Mesothelial cell of epicardium (in vitro differentiated cells): ENCODE measurements at places on chromosomes 16 and 17. TPM values are rescaled to one million over a fixed set of nuclear protein-coding genes. Genes with fewer than 3 reads are reported as not detected.
A peak's percentile ranks its signal among the peaks of the same experiment; 100 is the strongest.

TBKBP1 gene
- 49.8 to 53.9 TPM (median 52.7 TPM) in 3 replicates for total RNA-seq

MSLN gene
- total RNA-seq = 5.0 to 5.8 TPM (median 5.7 TPM) in 3 replicates

RTN4RL1 gene
- 0.20 to 0.23 TPM (median 0.22 TPM) in 3 replicates for total RNA-seq

SLC12A3 gene
- not detected in 3 replicates for total RNA-seq

ACE gene
- total RNA-seq = 2.4 to 2.9 TPM (median 2.6 TPM) in 3 replicates

IL21R gene
- total RNA-seq = 0.09 to 0.22 TPM (median 0.13 TPM) in 3 replicates

ABCC11 gene
- 0.18 to 0.60 TPM (median 0.47 TPM) in 3 replicates for total RNA-seq

ADAMTS18 gene
- total RNA-seq = 7.4 to 9.1 TPM (median 7.9 TPM) in 3 replicates

TNP2 gene
- total RNA-seq = not detected in 3 replicates

CLEC18A gene
- 2.2 to 2.4 TPM (median 2.4 TPM) in 3 replicates for total RNA-seq

GPT2 gene
- 28.0 to 35.0 TPM (median 30.6 TPM) in 3 replicates for total RNA-seq

KRTAP4-5 gene
- not detected in 3 replicates for total RNA-seq

GRCh38 chr17:48225725-48226567 is 118.4 kb downstream of the SNX11 start:
- H3K4me1 ChIP-seq = peaks cover 18% of the 10 kb centered on the region
- no peak for DNase-seq
- no peak overlapping the region for H3K4me3 ChIP-seq
- no peaks in the 10 kb centered on the region for H3K36me3 ChIP-seq

DNA sequence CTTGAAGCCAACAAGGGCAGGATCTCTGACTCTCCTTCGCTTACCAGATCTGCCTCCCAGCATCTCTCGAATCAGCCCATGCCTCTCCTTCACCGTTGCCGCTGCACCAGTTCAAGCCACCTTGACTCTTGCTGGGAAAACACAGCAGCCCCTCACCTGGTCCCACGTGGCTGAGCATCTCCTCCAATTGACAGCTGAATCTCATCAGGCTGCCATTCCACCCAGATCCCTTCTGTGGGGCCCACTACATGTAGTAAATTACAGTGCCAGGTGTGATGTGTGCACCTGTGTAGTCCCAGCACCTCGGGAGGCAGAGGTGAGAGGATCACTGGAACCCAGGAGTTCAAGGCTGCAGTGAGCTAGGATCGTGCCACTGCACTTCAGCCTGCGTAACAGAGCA is 37.8 kb upstream of the C16orf78 start:
- no peak for DNase-seq
- H3K36me3 ChIP-seq = no peaks in the 10 kb centered on the region
- H3K4me3 ChIP-seq = no peak overlapping the region
- no peaks in the 10 kb centered on the region for H3K4me1 ChIP-seq
- no peak overlapping the region for H3K27ac ChIP-seq
- peaks cover 27% of the 10 kb centered on the region for H3K27me3 ChIP-seq

DNA sequence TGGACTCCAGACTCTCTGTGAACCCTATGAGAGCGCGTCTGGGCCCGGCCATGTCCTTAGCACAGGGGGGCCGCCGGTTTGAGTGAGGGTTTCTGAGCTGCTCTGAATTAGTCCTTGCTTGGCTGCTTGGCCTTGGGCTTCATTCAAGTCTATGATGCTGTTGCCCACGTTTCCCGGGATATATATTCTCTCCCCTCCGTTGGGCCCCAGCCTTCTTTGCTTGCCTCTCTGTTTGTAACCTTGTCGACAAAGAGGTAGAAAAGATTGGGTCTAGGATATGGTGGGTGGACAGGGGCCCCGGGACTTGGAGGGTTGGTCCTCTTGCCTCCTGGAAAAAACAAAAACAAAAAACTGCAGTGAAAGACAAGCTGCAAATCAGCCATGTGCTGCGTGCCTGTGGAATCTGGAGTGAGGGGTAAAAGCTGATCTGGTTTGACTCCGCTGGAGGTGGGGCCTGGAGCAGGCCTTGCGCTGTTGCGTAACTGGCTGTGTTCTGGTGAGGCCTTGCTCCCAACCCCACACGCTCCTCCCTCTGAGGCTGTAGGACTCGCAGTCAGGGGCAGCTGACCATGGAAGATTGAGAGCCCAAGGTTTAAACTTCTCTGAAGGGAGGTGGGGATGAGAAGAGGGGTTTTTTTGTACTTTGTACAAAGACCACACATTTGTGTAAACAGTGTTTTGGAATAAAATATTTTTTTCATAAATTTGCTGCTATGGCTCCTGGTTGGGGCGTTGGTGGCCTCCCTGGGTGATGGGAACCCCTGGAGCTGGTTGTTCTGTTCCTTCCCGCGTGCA is 23.1 kb downstream of the STAT5A start:
- peaks cover 13% of the 10 kb centered on the region for H3K36me3 ChIP-seq
- peaks cover 31% of the 10 kb centered on the region for H3K4me1 ChIP-seq
- peak overlapping the region; percentile 97 for H3K27ac ChIP-seq

DNA sequence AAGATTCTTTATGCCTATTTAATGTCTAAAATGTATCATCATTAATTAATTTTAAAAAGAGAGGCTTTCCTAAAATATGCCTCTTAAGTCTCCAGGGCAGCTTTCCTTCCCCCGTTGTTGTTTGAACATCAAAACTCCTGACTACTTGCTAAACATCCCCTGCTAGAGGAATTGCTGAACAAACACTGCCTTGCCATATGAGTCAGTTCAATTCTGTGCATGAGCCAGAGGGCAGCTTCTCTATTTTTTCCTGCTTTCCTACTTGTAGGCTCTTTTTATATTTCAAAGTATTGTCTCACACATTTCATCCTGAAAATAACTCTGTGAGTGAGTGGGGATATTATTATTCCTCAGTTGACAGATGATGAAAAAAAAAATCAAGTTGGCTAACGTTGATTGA is 143.4 kb downstream of the HS3ST4 start:
- no peak for DNase-seq
- H3K27me3 ChIP-seq = no peaks in the 10 kb centered on the region
- H3K4me1 ChIP-seq = peaks cover 12% of the 10 kb centered on the region
- H3K4me3 ChIP-seq = no peak overlapping the region
- no peaks in the 10 kb centered on the region for H3K36me3 ChIP-seq

- H3K27me3 ChIP-seq = peaks cover 25% of the 10 kb centered on the region
- no peak for DNase-seq
- no peaks in the 10 kb centered on the region for H3K36me3 ChIP-seq
- H3K27ac ChIP-seq = no peak overlapping the region
Measured at GRCh38 chr17:45965812-45966211, 33.2 kb upstream of the STH start.

GRCh38 chr17:81334391-81334901 is 39.3 kb upstream of the SLC38A10 start:
- H3K36me3 ChIP-seq = no peaks in the 10 kb centered on the region
- no peak overlapping the region for H3K27ac ChIP-seq
- no peak overlapping the region for H3K4me3 ChIP-seq
- peaks cover 47% of the 10 kb centered on the region for H3K4me1 ChIP-seq
- no peaks in the 10 kb centered on the region for H3K27me3 ChIP-seq

DNA sequence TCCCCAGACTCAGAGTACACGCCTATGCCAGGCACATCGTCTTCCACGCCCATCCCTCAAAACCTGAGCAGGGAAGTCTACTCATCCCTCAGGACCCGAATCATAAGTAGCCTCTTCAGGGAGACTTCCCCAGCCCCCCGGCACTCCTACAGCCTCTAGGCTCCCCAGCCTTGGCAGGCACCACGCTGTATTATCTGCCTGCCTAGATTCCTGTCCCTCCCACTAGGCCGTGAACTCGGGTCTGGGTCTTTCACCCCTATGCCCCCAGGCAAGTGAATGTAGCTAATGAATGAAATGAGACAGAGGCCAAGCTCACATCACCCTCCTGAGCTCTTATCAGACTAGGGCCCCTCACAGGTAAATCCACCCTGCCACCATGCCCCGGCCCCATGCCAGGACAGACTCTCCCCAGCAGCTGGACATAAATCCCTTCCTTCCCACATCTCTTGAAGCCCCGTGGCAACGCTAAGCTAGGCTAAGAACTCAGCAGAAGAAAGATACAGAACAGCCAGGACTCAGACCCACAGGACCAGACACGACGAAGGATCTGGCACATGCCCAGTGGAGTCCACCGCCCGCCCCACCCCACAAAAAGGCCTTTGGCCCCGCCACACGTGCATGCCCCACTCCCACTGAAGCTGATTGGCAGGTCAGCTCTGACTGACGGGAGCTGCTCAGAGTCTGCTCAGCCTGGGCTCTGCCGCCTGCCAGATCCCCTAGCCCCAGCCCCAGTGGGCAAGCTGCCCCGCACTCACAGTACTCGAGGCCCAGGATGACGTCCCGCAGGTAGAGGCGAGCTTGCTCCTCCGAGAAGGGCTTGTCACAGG is 13.0 kb downstream of the CAMKK1 start:
- H3K4me3 ChIP-seq = no peak overlapping the region
- no peak for DNase-seq
- H3K36me3 ChIP-seq = peaks cover 8% of the 10 kb centered on the region
- H3K27ac ChIP-seq = peak overlapping the region; percentile 72
- peaks cover 10% of the 10 kb centered on the region for H3K4me1 ChIP-seq

GRCh38 chr16:14362774-14363371 is 267.2 kb downstream of the PARN start:
- H3K27me3 ChIP-seq = peaks cover 38% of the 10 kb centered on the region
- no peak overlapping the region for H3K4me3 ChIP-seq
- DNase-seq = no peak

- no peak for DNase-seq
- H3K4me1 ChIP-seq = peaks cover 23% of the 10 kb centered on the region
- peaks cover 2% of the 10 kb centered on the region for H3K27me3 ChIP-seq
- no peak overlapping the region for H3K27ac ChIP-seq
- no peaks in the 10 kb centered on the region for H3K36me3 ChIP-seq
Measured at GRCh38 chr17:55319933-55320593, 55.3 kb downstream of the HLF start.

GRCh38 chr17:79720705-79721292 is 9.9 kb upstream of the ENPP7 start:
- DNase-seq = no peak
- no peak overlapping the region for H3K4me3 ChIP-seq
- peaks cover 6% of the 10 kb centered on the region for H3K4me1 ChIP-seq
- H3K36me3 ChIP-seq = no peaks in the 10 kb centered on the region
- H3K27me3 ChIP-seq = peaks cover 16% of the 10 kb centered on the region
- no peak overlapping the region for H3K27ac ChIP-seq

DNA sequence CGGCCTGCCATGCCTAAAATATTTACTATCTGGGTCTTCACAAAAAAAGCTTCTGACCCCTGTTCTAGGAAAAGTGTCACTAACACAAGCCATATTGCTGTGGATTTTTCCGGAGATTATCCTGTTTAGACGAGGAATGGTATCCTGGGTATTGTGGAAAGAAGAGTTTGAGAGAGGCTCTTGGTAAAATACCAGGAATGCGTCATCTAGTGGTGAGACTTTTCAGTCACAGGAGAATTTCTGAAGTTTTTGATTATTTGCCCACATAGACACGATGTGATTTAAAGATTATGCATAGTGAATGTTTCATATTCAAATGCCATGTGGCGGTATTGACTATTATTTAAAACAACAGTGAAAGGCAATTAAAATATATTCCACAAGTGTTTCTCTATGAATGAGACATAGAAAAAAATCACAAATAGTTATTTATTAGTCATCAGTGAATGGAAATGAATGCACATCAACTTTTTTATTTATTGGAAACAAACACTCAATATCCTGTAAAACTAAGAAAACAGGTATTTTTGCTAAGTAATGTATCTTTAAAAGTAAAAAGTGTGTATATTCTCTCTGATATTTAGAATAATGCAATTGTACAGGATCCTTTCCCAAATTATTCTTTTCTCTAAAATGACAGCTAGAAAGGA is 7.8 kb downstream of the KRT28 start:
- no peak overlapping the region for H3K4me3 ChIP-seq
- H3K36me3 ChIP-seq = no peaks in the 10 kb centered on the region
- H3K27me3 ChIP-seq = peaks cover 27% of the 10 kb centered on the region
- no peak for DNase-seq

- peaks cover 36% of the 10 kb centered on the region for H3K4me1 ChIP-seq
- DNase-seq = no peak
- H3K4me3 ChIP-seq = peak overlapping the region; percentile 9
- H3K36me3 ChIP-seq = peaks cover 3% of the 10 kb centered on the region
- no peaks in the 10 kb centered on the region for H3K27me3 ChIP-seq
Measured at GRCh38 chr16:77335652-77336234, 99.1 kb downstream of the ADAMTS18 start.

DNA sequence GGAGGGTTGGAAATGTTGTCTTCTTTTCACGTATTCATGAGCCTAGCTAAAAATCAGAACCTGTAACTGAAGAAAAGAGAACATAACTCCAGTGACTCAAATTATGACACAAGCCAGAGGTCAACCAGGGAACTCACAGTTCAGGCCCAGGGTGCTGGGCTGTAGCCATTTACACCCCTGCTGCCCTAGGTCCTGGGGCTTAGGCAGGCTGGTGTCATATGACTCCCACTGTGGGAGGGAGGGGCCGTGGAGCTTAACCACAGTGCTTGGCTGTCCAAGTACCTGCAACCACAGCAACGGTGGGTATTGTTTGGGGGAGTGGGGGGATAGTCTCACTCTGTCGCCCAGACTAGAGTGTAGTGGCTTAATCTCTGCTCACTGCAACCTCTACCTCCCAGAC is 71.1 kb upstream of the AMZ2 start:
- no peak for DNase-seq
- H3K36me3 ChIP-seq = peaks cover 7% of the 10 kb centered on the region
- H3K4me3 ChIP-seq = no peak overlapping the region
- no peaks in the 10 kb centered on the region for H3K4me1 ChIP-seq
- H3K27ac ChIP-seq = no peak overlapping the region

GRCh38 chr16:81180578-81180977 is 57.9 kb upstream of the BCO1 start:
- H3K27me3 ChIP-seq = no peaks in the 10 kb centered on the region
- DNase-seq = no peak
- no peaks in the 10 kb centered on the region for H3K36me3 ChIP-seq
- H3K4me3 ChIP-seq = no peak overlapping the region

GRCh38 chr17:47665655-47666054 is 15.9 kb downstream of the KPNB1 start:
- H3K27me3 ChIP-seq = no peaks in the 10 kb centered on the region
- DNase-seq = no peak
- H3K27ac ChIP-seq = no peak overlapping the region
- H3K36me3 ChIP-seq = peaks cover 40% of the 10 kb centered on the region
- H3K4me1 ChIP-seq = no peaks in the 10 kb centered on the region
- no peak overlapping the region for H3K4me3 ChIP-seq

- H3K27me3 ChIP-seq = no peaks in the 10 kb centered on the region
- H3K4me1 ChIP-seq = peaks cover 75% of the 10 kb centered on the region
- DNase-seq = no peak
- peaks cover 46% of the 10 kb centered on the region for H3K36me3 ChIP-seq
- H3K4me3 ChIP-seq = no peak overlapping the region
Measured at GRCh38 chr16:9098377-9099090, 7.1 kb downstream of the HAPSTR1 start.

DNA sequence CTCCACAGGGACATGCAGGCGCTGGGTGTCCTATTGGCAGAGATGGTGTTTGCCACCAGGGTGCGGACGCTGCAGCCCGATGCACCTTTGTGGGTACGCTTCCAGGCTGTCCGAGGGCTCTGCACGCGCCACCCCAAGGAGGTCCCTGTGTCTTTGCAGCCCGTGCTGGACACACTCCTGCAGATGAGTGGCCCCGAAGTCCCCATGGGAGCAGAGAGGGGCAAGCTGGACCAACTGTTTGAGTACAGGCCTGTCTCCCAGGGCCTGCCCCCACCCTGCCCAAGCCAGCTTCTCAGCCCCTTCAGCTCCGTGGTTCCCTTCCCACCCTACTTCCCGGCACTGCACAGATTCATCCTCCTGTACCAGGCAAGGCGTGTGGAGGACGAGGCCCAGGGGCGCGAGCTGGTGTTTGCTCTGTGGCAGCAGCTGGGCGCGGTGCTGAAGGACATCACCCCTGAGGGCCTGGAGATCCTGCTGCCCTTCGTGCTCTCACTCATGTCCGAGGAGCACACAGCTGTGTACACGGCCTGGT is 2.8 kb downstream of the WDR81 start:
- H3K4me3 ChIP-seq = no peak overlapping the region
- H3K27me3 ChIP-seq = no peaks in the 10 kb centered on the region
- DNase-seq = no peak
